ENCODE measurements at places on chromosomes 1 and 21. TPM values are rescaled to one million over a fixed set of nuclear protein-coding genes. Genes with fewer than 3 reads are reported as not detected.

DNA sequence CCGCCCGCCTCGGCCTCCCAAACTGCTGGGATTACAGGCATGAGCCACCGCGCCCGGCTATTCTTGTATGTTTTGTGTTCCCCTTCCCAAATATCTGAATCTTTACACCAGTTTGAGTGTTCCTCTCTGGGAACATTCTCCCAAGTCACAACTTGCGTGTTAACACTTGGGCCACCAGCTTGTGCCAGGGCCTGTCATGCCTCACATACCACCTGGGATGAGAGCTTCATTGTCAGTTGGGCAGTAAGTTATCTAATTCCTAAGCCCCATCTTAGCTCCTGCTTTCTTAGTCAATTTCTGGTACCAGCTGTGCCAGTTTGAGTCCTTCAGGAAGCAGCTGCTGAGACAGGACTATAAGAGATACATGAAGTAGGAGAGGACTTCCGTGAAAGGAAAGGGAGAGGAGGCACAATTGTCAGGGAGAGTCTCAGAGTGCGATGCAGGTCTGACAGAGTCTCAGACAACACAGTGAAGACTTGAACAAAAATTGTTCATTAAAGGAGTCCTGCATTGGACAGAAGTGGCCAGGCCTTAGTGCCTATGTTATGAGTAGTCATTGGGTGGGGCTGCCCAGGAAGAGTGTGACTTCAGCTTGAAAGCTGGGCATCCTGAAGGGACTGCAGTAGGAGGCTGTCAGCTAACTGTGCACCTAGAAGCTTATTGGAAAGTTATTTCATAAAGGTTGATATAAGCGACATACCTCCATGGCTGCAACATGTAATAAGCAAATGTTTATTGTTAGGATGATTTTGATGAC lies 17.3 kb downstream of the ZFYVE9 start:
- H3K27ac ChIP-seq, result no peak overlapping the region
- H3K36me3 ChIP-seq, result no peaks in the 10 kb centered on the region
- no peaks in the 10 kb centered on the region for H3K4me1 ChIP-seq
- no peak for DNase-seq
- no peaks in the 10 kb centered on the region for H3K27me3 ChIP-seq
- H3K4me3 ChIP-seq, result no peak overlapping the region

DNA sequence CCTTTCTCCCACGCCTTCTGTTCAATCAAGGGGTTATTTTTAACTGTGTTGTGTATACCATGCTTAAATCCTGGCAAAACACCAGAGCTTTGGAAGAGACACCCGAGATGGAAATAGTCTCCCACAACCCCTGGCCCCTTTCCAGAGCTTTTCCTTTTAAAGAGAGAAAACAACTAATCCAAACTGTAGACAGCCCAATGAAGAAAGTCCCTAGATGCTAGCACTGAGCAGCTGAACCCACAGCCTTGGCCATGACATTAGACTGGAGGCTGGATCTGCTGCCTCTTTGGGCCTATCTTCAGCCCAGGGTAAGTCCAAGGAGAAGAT lies 64.9 kb upstream of the ARTN start:
- no peaks in the 10 kb centered on the region for H3K27me3 ChIP-seq
- DNase-seq, result no peak
- no peak overlapping the region for H3K27ac ChIP-seq
- peaks cover 4% of the 10 kb centered on the region for H3K36me3 ChIP-seq

DNA sequence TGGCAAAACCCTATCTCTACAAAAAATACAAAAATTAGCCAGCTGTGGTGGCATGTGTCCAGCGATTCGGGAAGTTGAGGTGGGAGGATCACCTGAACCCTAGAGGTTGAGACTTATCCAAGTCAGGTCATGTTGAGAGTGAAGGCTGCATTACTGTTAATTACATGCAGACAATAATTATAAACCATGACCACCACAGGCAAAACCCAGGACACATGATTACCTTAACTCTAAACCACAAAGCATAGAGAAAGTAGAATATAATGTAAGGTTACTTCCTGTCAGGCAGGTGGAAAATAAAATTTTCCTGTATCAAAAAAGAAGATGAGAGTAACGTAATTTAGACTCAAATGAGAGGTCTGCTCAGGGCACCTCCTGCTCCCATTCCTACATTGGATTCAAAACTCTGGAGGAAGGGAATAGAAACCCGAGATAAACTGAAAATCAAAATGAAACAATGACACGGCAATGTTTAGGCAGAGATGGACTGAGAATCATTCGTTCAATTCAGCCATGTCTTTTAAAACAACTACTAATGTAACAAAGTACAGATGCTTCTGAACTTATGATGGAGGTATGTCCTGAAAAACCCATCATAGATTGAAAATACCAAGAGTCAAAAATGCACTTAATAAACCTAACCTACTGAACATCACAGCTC lies 33.6 kb downstream of the RGS8 start:
- no peaks in the 10 kb centered on the region for H3K4me1 ChIP-seq
- H3K36me3 ChIP-seq, result no peaks in the 10 kb centered on the region
- no peak overlapping the region for H3K27ac ChIP-seq
- no peak for DNase-seq
- H3K4me3 ChIP-seq, result no peak overlapping the region
- no peaks in the 10 kb centered on the region for H3K27me3 ChIP-seq

GRCh38 chr1:170215072-170215885 lies 69.5 kb downstream of the NTMT2 start:
- DNase-seq, result no peak
- no peaks in the 10 kb centered on the region for H3K27me3 ChIP-seq
- no peak overlapping the region for H3K27ac ChIP-seq

DNA sequence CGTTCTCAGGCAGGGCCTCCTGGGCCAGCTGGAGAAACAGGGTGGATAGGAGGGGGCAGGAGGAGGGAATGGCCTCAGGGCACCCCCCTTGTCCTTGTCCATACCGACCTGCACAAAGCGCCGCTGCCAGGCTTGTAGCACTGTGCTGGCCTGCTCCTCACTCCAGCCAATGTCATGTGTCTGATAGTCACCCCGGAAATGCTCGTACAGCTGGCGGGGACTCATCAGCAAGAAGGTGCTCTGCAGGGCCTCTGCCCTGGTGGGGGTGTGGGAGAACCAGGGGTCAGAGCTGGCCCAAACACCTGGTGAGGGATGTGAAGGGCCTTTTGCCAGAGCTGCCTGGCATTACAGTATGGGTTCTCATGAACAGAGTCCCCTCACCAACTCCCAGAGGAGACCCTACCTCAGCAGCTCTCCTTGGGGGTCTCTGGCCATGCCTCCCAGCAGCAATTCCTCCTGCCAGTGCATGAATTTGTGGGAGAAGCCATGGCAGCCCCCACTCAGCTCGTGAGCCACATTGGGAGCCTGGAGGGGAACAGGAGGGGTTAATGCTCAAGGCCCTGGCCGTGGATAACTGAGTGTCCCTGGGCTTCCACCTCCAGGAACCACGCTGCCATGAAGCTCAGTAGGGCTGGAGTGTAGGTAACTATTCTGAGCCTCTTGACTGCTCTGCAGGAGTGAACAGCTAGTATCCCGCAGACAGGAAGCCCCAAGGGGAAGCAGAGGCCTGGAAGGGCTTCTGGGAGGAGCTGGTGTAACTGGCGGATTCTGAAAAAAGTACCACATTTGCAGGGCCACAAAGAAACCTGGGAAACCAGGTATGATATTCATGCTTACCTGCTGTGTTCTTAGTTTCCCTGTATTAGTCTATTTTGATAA lies 13.3 kb downstream of the PTCH2 start:
- no peak overlapping the region for H3K4me3 ChIP-seq
- H3K27me3 ChIP-seq, result no peaks in the 10 kb centered on the region
- H3K4me1 ChIP-seq, result peaks cover 15% of the 10 kb centered on the region
- DNase-seq, result no peak
- peaks cover 19% of the 10 kb centered on the region for H3K36me3 ChIP-seq

DNA sequence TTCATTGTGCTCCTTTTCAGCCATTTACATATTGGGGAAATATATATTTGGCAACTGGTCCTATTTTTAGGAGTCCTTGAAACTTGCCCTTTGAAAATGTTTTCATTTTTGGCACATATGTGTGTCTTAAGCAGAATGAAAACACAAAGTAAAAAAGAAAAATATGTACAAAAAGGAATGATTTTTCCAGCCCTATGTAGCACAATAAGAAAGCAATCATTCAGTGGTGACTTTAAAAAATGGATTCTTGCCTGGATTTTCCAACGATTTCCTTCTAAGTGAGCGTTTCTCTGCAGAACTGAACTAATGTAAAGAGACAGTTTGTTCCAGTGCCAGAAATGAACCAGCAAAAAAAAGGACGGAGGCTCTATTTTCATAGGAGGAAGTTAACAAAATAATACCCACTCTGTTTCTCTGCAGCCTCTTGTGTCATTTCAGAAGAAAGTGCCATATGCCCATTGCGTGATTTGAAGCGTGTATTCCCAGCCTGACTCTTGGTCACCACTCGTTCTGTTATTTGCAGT lies 340.1 kb downstream of the SETD4 start:
- no peak overlapping the region for H3K27ac ChIP-seq
- H3K27me3 ChIP-seq, result no peaks in the 10 kb centered on the region
- no peaks in the 10 kb centered on the region for H3K36me3 ChIP-seq
- H3K4me3 ChIP-seq, result no peak overlapping the region
- no peaks in the 10 kb centered on the region for H3K4me1 ChIP-seq
- DNase-seq, result no peak

SMPDL3B gene
- not detected for total RNA-seq

DNA sequence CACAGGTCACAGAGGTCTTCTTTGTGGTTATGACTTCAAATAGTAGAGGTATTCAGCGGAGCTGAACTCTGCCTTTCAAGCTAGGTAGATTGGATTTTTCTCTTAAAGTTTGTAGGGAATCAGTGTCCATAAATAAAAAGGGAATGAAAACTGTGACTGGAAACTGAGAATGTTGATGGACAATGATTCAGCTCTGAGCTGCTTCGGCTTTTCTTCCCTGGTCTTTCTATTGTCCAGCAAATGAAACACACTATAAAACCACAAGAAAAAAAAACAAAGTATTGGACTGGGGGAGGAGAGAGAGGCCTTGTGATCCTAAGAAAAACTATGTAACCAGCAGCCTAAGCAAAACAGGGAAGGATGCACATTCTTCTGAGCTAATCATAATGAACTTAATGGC lies 11.1 kb downstream of the TNNI3K start:
- no peaks in the 10 kb centered on the region for H3K27me3 ChIP-seq
- H3K36me3 ChIP-seq, result no peaks in the 10 kb centered on the region
- DNase-seq, result peak; percentile 32
- no peak overlapping the region for H3K27ac ChIP-seq

SLC1A7 gene
- 4.5 TPM for total RNA-seq

- H3K27me3 ChIP-seq, result no peaks in the 10 kb centered on the region
- DNase-seq, result no peak
Measured at GRCh38 chr1:160522622-160523345, at the start of gene SLAMF6. SLAMF6 (minus strand) TSS chr1:160523255; CDS start chr1:160523192, 63 bp downstream.

DNA sequence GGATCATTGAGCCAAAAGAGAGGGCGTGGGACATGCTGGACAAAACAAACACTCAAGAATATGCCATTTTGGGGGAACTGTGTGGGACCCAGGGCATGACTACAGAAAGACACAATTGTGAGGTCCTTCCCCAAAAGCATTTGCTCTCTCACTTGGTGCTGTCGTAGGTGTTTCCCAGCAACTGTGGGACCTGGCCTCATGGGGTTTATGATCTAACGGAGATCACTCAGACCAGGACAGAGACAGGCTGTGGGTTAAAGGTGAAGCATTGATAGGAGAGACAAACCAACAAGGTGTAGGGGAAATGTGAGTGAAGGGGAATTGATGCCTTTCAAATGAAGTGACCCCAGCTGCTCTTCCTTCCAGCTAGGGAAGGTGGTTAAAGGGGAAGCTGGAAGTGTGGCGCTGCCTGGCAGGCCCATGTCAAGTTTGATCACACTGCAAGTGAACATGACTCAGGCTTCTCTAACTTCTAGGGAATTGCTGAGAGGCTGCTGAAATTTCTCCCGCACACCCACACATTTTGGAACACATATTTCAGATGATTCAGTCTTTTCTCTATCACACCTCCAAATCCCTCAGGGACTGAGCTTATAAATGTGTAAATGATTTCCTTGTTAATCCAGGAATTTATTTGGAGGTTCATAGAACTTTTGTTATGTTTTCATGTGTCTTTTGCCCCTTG lies 30.2 kb downstream of the TRAF5 start:
- peaks cover 28% of the 10 kb centered on the region for H3K36me3 ChIP-seq
- H3K4me3 ChIP-seq, result no peak overlapping the region
- H3K27ac ChIP-seq, result no peak overlapping the region
- no peak for DNase-seq
- no peaks in the 10 kb centered on the region for H3K4me1 ChIP-seq

HTR6 gene
- total RNA-seq, result not detected

- no peaks in the 10 kb centered on the region for H3K4me1 ChIP-seq
- H3K4me3 ChIP-seq, result no peak overlapping the region
- no peak overlapping the region for H3K27ac ChIP-seq
- no peaks in the 10 kb centered on the region for H3K36me3 ChIP-seq
- DNase-seq, result no peak
- peaks cover 18% of the 10 kb centered on the region for H3K27me3 ChIP-seq
Measured at GRCh38 chr1:157431751-157432150, 120.6 kb downstream of the FCRL5 start.

- no peaks in the 10 kb centered on the region for H3K36me3 ChIP-seq
- peaks cover 33% of the 10 kb centered on the region for H3K4me1 ChIP-seq
- no peaks in the 10 kb centered on the region for H3K27me3 ChIP-seq
- DNase-seq, result no peak
- H3K27ac ChIP-seq, result no peak overlapping the region
Measured at GRCh38 chr1:8633741-8634501, 183.5 kb downstream of the RERE start.

DNA sequence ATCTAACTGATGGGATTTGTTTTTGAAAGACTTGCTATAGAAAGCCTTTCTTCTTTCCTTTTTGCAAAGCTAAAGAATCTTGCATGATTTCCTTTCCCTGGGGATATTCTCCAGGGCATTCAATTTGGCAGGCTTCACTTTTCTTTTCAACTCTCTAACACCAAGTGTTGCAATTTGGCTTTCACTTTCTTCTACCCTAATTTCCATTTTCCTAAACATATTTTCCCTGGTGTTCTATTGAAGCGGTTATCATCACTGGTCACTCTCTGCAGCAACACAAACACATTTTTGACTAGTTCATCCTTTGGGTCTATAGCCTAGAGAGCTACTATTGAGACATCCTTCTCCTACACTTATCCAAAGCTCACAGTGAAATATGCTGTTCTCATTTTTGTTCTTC lies 424.5 kb downstream of the NEGR1 start:
- no peak for DNase-seq
- no peak overlapping the region for H3K27ac ChIP-seq

WNT4 gene
- not detected for total RNA-seq

- no peak for DNase-seq
- peak overlapping the region; percentile 94 for H3K4me3 ChIP-seq
Measured at GRCh38 chr1:205630651-205631009, 1.2 kb downstream of the ELK4 start.

GRCh38 chr1:207412845-207413244 lies 41.3 kb upstream of the CR2 start:
- no peaks in the 10 kb centered on the region for H3K4me1 ChIP-seq
- no peak overlapping the region for H3K27ac ChIP-seq
- H3K36me3 ChIP-seq, result no peaks in the 10 kb centered on the region
- no peak for DNase-seq

DNA sequence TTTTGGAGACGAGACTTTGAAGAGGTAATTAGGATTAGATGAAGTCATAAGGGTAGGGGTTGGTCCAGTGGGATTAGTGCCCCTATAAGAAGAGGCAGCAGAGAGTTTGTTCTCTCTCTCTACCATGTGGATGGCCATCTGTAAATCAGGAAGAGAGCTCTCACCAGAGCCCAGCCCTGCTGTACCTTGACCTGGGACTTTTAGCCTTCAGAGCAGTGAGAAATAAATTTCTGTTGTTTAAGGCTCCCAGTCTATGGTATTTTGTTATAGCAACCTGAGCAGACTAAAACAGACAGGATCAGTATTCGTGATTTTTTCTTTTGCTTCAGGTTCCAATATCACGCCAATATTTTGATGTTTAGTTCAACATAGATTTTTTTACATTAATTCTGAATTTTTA lies 30.0 kb downstream of the TBX15 start:
- H3K36me3 ChIP-seq, result peaks cover 48% of the 10 kb centered on the region
- no peak for DNase-seq
- H3K27ac ChIP-seq, result no peak overlapping the region
- H3K4me3 ChIP-seq, result no peak overlapping the region
